ENCODE measurements at places on chromosomes 12 and 14.

DNA sequence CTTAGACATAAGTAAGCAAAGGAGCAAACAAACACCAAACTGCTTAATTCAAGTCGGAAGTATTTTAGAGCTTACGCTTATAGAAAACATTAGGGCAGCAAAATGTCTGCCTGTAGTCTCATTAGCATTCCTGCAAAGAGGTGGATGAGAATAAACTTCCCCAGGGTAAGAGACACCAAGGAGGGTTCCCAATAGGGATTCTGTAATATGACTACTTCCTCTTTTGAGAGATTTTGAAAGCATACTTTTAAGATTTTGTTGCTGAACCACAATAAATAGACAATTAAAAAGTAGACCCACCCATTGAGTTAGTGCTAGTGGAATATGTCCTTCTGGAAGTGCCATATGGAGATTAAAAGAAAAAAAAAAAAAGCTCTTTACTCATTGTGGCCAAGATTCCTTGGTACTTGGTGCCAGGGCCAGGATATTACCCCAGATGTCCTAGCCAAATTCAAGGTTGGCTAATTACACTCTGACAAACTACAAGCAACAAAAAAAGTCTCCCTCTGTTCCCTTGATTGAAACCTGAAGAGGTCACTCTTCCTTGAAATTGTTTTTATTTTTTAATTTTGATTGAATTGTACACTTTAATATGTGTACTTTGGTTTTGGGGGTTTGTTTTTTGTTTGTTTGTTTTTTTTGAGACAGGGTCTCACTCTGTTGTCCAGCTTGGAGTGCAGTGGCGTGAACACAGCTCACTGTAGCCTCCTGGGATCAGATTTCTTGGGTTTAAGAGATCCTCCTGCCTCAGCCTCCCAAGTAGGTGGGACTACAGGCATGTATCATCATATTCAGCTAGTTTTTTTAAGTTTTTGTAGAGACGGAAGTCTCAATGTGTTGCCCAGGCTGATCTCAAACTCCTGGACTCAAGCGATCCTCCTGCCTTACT lies 8.7 kb downstream of the CLIP1 start:
- no peak for DNase-seq

GRCh38 chr14:81727218-81727617 lies 193.6 kb upstream of the SEL1L start:
- no peak for DNase-seq

GRCh38 chr12:12056951-12057350 lies 13.8 kb upstream of the BCL2L14 start:
- no peak for DNase-seq

DNA sequence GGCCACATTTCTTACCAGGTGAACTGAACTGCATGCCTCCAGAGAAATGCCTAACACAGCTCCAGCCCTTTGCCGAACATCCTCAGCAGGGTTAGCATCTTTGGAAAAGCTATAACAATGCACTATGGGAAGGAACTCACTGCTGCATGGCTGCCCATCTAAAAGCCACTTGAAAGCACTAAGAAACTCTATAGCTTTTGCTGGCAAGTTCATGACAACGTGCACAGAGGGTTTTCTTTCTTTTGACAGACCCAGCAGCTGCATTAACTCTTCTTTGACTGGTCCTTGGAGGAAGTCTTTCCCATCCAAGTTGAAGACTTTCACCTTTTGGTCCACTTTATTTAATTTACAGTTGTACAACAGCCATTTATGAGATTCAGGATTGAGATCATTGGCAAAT lies 5.3 kb downstream of the TRMT5 start:
- no peak for DNase-seq

- DNase-seq: no peak
Observed at GRCh38 chr14:102544046-102544746, 34.6 kb upstream of the ANKRD9 start.

GRCh38 chr14:30005114-30005808 lies 77.6 kb upstream of the PRKD1 start:
- DNase-seq: no peak

DNA sequence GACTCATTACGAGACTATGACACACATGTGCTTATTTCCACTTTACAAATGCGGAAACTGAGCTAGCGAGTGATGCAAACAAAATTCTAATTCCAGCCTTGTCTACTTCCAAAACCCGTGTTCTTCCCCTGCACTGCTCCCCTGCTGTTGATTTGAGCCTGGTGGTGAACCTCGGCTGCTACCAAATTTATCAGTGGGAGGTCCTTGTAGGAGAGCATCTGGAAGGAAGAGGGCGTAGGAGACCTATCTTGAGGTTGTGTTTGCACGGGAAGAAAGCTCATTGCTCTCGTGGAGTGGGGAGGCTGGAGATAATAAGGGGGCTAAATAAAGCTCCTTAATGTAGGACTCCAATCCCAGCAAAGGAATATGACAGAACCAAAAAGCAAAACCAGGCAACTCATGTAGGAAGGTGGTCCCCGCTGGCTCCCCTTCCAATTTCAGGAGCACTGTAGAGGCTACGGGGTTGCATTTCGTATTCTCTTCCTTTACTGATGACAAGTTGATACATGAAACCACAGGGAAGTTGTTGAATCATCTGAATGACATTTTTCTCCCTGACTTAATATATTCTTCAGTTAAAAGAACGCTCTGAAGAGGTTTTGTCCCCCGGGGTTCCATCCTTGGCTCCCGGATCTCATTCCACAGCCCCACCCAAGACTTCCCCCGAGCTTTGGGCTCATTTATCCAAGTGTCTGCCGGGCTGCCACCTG lies 52.6 kb downstream of the FZD10 start:
- DNase-seq: no peak

DNA sequence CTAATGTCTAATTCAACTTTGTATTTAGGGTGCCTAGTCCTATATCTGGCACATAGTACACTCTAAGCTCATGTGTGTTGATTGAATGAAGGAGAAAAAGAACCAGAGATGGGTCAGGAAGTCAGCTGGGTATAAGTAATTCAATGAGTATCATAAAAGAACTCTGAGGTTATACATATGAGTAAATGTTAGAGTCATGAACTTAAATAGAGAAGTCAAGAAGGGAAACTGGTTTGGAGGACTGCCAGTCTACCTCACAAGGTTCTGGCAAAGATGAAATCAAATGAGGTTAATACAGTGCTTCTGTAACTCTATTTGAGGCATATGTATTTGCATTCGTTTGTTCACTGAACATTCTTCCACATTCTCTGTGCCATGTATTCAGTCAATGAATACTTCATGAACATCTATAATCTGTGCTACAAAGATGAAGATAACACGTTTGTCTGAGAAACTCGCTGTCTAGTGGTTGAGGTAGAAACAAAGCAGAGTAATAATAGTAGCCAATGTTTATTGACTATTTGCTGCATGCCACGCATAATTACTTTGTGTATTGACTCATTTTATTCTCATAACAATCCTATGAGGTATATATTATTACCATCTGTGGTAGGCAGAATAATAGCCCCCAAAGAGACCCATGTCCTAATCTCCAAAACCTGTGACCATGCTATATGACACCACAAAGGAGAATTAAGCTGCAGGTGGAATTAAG lies 88.9 kb downstream of the PTGER2 start:
- no peak for DNase-seq

GRCh38 chr12:4424422-4424821 lies 21.2 kb downstream of the FGF6 start:
- DNase-seq: no peak

DNA sequence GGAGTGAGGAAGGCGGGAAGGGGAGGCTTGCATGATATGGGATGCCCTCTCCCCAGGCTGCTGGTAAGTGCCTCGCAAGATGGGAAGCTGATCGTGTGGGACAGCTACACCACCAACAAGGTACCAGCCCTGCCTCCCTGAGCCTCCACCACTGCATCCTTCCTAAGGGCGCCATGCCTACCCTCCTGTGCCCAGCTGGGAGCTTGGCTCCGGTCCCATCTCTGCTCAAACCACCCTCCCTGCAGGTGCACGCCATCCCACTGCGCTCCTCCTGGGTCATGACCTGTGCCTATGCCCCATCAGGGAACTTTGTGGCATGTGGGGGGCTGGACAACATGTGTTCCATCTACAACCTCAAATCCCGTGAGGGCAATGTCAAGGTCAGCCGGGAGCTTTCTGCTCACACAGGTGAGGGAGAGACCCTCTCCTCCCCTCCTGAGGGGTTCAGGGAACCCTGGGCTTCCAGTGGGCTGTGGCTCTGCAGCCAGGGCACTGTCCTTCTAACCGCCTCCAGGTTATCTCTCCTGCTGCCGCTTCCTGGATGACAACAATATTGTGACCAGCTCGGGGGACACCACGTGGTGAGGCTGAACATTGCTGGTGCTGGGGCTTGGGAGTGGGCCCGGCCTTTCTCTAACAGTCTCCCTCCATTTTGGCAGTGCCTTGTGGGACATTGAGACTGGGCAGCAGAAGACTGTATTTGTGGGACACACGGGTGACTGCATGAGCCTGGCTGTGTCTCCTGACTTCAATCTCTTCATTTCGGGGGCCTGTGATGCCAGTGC lies 2.6 kb downstream of the GNB3 start:
- DNase-seq: no peak

- DNase-seq: no peak
Observed at GRCh38 chr14:70665448-70666360, 24.0 kb downstream of the TTC9 start.
